Stimulated activated CD8-positive, alpha-beta memory T cell treated with anti-CD3 and anti-CD28 coated beads, Interleukin-7, amount 100 ng/mL, for 1 hour (primary cell): ENCODE measurements at places on chromosomes 16 and 17.
A peak's percentile ranks its signal among the peaks of the same experiment; 100 is the strongest.

DNA sequence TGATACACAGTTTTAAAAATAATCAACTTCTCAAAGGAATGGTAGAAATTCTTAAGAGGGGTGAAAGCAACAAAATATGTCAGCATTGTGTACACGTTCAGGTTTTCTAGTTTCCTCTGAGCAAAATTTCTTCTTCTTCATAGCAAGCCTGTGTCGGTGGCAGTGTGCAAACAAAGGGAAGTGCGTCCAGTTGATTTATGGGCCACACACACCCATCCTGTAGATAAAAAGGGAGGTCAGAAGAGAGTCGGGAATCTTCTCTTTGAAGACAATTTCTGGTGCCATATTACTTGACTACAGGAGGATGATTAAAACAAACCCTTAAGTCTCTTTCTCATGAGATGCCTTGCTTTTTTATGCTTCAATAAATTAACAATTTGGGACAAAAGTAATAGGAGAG lies 484.1 kb upstream of the SALL1 start:
- DNase-seq: no peak

GRCh38 chr16:4455081-4455480 lies 19.3 kb downstream of the NMRAL1 start:
- no peak for DNase-seq

- DNase-seq: no peak
Observed at GRCh38 chr17:73654241-73654640, 10.0 kb upstream of the SDK2 start.

DNA sequence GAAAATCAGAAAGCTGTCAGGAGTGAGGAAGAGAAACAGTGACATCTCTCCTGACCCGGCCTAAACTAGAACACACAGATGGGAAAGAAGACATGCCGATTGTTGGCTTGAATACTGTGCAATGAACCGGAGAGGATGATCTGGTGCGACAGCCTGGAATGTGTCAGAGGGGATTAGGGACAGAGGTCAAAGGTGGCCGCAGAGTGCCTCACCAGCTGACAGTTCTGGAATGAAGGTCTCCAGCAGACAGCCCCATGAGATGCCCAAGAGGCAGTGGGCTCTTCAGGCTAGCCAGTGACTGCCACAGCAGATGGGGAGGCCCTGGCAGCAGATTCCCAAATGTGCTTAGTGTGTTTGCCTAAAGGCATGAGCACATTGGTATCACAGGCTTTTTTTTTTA lies 623.2 kb downstream of the CDH8 start:
- no peak for DNase-seq

- DNase-seq: no peak
Observed at GRCh38 chr17:44115585-44116415, 7.6 kb downstream of the HDAC5 start.

GRCh38 chr16:16105646-16106045 lies 117.6 kb downstream of the ABCC6 start:
- DNase-seq: no peak

GRCh38 chr17:157901-158300 lies 20.5 kb downstream of the SCGB1C2 start:
- DNase-seq: no peak

GRCh38 chr17:27760069-27760885 lies 40.1 kb downstream of the NOS2 start:
- DNase-seq: peak; percentile 42

DNA sequence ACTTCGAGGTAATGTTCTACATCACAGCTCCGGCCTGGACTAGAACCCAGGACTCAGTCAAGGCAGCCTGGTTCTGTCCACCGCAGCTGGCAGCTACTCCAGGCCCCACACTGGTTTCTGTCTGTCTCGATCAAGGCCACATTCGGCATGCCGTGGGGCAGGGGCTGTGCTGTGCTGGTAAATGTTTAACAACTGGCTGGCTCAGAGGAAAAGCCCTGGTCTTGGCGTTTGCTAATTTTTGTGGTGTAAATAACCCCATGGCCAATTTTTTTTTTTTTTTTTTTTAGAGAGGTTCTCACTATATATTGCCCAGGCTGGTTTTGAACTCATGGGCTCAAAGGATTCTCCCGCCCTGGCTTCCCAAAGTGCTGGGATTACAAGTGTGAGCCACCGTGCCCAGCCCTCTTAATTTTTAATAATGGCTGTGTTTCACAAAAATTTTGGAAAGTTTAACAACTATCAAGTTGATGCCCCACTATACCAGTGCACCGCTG lies 328 bp upstream of the DRC7 start:
- DNase-seq: no peak

- DNase-seq: no peak
Observed at GRCh38 chr16:49453021-49453420, 79.4 kb downstream of the C16orf78 start.

DNA sequence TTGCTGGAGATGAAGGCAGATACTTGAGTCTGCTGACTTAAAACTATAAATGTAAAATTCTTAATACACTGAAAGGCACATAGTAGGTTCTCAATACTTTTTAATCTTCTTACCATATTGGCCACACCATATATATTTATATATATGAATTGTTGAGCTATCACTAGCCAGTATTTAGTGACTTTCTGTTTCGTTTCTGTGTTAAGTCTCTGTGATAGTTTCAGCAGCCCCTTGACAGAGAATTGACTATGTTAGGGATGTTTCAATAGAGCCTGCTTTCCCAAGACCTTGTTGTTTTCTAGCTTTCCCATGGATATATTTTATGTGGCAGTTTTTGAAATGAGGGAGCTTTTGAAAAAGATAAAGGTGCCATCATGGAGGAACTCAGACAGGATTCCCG lies 206.5 kb upstream of the GOT2 start:
- DNase-seq: no peak

DNA sequence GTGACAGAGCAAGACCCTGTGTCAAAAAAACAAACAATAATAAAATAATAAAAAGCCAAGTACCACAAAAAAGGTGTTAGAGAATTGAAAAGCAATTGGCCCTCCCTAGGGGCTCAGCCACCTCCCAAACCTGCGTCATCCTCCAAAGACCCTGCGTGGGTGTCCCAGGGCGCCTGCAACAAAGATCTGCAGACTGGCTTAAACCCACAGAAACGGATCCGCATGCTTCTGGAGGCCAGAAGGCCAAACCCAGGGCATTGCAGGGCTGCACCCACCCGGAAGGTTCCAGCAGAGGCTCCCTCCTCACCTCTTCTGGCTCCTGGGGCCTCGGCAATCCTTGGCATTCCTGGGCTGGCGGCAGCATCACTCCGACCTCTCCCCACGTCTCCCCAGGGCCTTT lies 1.5 kb downstream of the ENPP7 start:
- no peak for DNase-seq

- no peak for DNase-seq
Observed at GRCh38 chr17:78269955-78270381, 38.5 kb downstream of the TMEM235 start.

DNA sequence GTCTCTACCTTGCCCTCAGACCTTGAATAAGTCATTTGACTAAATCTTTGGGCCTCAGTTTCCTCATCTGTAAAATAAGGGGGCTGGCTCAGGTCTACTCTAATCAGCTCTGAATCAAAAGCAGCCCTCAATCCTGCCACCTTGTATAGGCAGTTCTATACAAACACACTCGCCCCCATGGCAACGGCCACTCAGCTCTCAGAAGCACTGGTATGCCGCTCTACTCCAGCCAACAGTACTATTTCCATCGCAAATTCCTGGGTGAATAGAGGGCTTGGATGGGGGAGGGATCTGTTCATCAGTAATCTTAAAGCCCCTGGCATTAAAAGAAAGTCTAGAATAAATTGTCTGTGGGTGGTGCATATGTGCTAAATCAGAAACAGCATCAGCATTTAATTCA lies 21.2 kb upstream of the TAOK1 start:
- no peak for DNase-seq

GRCh38 chr17:55281649-55282378 lies 17.1 kb downstream of the HLF start:
- DNase-seq: no peak

GRCh38 chr17:81885869-81886548 lies 5.4 kb downstream of the ALYREF start:
- DNase-seq: no peak

DNA sequence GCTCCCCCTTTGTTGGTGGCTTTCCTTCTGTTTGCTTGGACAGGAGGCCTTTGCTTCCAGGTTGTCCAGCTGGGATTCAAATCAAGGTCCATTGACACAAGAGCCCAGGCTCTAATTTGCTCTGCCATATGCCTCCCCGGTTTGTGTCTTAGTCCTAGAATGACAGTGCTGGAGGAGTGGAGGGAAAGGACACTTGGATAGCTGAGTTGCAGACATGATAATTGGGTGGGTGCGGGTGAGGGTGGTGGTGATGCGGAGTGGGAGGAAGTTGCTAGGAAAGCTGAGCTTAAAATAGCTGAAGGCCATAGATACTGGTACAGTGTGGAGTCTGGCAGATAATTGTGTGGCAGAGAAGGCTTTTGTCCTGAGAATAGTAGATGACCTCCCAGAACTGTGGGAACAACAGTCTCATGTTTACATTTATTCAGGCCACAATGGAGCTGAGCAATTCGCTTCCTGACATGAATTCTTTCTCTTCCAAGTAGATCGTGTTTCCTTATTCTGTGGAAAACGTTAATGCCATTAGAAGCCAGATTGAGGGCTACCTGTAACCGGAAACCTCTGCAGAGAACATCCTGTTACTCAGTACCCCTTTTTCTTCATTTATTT lies 23.8 kb downstream of the SEC14L1 start:
- no peak for DNase-seq

GRCh38 chr17:549177-550040 lies 165.2 kb downstream of the VPS53 start:
- no peak for DNase-seq

GRCh38 chr16:57981636-57982035 lies 10.7 kb upstream of the CNGB1 start:
- DNase-seq: no peak

GRCh38 chr17:22203208-22203715 lies 510.9 kb downstream of the KCNJ18 start:
- no peak for DNase-seq

DNA sequence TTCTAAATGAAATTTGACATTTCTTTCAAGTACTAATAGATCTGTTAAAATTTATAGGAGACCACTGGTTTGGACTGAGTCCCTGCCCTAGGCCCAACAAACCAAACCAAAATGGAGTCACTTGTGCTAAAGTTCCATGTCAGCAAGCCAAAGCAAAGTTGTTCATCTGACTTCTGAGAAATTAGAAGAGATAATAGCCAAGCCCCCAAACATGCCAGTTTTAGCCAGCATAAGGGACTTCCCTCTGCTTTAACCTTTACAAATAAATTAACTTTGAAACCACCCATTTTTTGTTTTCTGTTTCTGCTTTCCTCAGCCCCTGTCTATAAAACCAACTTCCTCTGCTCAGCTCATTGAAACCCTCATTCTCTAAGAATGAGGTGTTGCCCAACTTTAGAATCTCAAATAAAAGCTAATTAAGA lies 18.9 kb downstream of the CDR2 start:
- no peak for DNase-seq

GRCh38 chr17:18933102-18934058 lies 18.6 kb upstream of the SLC5A10 start:
- DNase-seq: no peak

DNA sequence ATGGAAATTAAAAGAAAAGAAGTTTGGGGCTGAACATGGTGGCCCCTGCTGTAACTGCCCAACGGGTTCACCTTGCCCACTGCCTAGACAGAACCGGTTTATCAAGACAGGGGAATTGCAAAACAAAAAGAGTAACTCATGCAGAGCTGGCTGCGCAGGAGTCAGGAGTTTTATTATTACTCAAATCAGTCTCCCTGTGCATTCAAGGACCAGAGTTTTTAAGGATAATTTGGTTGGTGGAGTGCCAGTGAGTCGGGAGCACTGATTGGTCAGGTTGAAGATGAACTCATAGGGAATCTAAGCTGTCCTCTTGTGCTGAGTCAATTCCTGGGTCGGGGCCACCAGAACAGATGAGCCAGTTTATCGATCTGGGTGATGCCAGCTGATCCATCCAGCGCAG lies 4.4 kb upstream of the SCPEP1 start:
- DNase-seq: no peak

GRCh38 chr16:53814801-53815200 lies 110.8 kb downstream of the FTO start:
- DNase-seq: no peak

DNA sequence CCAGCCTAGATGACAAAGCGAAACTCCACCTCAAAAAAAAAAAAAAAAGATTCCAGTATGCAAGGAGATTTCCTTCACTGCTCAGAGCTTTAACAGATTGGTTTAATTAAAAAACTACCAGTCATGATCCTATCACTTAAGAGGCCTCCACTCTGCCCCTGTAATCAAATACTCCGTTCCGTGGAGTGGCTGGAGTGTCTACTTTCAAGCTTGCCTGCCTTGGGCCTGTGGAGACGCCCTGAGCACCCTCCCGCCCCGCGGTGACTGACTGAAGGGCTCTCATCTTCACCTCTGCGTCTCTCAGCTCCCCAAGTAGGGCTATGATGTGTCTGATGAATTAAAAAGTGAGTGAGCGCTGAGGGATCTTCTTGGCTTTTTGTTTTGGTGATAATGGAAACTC lies 25.3 kb upstream of the TRPV3 start:
- no peak for DNase-seq

- no peak for DNase-seq
Observed at GRCh38 chr17:16973760-16974540, 2.0 kb upstream of the TNFRSF13B start.

DNA sequence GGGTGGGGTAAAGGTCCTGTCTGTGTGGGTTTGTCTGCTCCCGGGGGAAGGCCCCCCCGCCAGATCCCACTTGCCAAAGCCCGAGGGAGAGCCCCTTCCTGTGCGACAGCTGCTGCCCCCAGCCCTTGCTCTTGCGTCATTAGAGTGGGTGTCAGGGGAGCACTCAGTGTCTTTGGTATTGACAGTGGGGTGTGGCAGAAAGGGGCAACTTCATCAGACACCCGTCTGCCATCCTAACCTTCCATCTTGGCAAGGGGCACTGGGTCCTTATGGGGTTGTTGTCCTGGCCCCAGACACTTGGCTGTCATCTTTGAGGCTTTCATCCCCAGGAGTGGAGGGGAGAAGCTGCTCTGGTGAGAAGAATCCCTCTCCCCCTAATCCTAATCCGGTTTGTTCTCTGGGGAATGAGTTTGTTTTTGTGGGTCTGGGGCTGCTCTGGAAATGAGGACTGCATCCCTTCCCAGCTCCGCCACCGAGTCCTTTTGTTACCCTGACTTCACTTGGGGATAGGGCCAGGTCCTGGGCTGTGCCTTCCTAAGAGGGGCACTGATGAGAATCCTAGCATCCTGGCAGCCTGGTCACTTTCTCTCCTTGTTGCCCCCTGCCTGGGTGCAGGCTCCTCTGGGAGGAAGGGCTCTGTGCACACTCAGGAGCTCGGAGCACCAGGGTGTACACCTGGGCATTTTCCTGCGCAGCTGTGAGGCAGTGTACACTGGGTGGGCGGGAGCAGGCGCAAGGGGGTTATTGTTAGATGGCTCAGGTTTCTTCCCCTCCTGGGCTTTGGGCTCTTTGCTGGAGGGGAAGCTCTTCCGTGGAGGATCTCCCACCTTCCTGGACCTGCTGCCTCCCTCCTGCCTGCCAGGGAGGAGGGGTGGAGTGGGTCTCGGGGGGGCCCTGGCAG lies 21.1 kb downstream of the GJD3 start:
- no peak for DNase-seq

- no peak for DNase-seq
Observed at GRCh38 chr17:32021615-32021955, 14.4 kb downstream of the LRRC37B start.
